Kidney tubule cell (primary cell): ENCODE measurements at places on chromosomes 7 and 10.

- no peak for DNase-seq
These were observed 10.2 kb downstream of the OGDHL start for GRCh38 chr10:49751636-49752510.

GRCh38 chr7:57210212-57210611 lies 78.0 kb upstream of the ZNF479 start:
- no peak for DNase-seq

GRCh38 chr10:65622608-65623007 lies 1303.2 kb upstream of the LRRTM3 start:
- DNase-seq, result no peak

DNA sequence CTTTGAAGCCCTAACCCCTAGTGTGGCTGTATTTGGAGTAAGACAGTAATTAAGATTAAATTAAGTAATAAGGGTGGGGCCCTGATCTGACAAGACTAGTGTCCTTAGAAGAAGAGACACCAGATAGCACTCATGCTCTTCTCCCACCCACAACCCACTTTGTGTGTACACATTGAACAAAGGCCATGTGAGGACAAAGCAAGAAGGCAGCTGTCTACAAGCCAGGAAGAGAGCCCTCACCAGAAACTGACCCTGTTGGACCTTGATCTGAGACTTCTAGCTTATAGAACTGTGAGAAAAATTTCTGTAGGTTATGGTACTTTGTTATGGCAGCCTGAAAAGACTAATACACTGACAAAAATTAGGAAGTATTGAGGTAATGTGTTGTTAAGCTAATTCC lies 59.8 kb downstream of the ZFAND4 start:
- DNase-seq, result no peak

- DNase-seq, result peak; percentile 74
These were observed at the start of gene CPVL for GRCh38 chr7:29146057-29146706. Gene CPVL, minus strand, starts transcription at chr7:29146537. Its CDS starts 25,476 bp downstream, at chr7:29121061.

- DNase-seq, result no peak
These were observed 59.8 kb upstream of the ADAM12 start for GRCh38 chr10:126448091-126448490.

- DNase-seq, result no peak
These were observed 219.2 kb downstream of the CCSER2 start for GRCh38 chr10:84547616-84548015.

DNA sequence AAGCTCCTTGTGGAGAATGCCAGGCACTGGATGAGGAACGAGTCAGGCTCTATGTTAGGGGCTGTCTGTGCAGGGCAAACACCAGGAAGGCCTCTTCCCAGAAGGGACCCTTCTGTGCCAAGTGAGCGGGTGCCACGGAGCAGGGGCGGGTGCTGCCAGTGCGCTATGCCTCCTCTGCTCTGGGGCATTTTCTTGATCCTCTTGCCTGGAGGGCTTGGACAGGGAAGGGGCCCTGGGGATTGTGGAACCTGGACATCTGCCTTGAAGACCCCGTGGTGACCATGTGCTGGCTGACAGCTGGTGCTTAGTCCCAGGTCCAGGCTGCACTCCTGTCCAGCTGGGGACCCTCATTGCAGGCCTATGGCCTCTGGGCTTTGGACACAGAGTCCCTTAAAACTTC lies 15.4 kb upstream of the TBRG4 start:
- no peak for DNase-seq

DNA sequence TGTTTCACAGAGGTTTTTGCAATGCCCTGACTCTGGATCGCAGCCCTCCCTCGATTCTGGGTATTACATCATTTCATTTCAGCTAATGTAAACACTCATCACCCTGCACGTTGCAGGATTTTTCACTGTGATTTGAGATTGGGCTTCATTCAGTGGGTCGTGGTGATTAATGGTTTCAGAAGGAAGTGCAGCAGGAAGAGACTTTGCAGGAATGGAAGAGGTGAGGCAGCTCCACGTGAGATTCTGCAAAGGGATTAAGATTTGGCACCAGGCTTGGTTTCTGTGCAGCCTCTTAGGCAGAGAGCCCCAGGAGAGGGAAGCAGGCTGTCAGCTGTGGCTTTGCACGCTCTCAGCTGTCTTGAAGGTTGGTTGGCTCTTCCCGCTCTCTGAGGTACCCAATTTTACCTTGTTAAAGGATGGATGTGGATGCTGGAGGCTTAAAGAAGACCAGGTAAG lies 95.2 kb downstream of the PLCE1 start:
- no peak for DNase-seq

GRCh38 chr7:112005205-112005775 lies 200.9 kb downstream of the DOCK4 start:
- no peak for DNase-seq

GRCh38 chr10:70918851-70919530 lies 30.6 kb upstream of the PCBD1 start:
- no peak for DNase-seq

DNA sequence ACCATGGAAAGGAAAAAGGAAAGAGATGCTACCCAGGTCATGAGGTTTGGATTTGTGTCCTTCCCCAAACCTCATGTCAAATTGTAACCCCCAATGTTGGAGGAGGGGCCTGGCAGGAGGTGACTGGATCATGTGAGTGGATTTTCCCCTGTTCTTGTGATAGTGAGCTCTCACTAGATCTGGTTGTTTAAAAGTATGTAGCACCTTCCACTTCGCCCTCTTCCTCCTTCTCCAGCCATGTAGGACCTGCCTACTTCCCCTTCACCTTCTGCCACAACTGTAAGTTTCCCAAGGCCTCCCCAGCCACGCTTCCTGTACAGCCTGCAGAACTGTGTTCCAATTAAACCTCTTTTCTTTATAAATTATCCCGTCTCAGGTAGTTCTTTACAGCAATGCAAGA lies 113.9 kb downstream of the FAM107B start:
- no peak for DNase-seq

DNA sequence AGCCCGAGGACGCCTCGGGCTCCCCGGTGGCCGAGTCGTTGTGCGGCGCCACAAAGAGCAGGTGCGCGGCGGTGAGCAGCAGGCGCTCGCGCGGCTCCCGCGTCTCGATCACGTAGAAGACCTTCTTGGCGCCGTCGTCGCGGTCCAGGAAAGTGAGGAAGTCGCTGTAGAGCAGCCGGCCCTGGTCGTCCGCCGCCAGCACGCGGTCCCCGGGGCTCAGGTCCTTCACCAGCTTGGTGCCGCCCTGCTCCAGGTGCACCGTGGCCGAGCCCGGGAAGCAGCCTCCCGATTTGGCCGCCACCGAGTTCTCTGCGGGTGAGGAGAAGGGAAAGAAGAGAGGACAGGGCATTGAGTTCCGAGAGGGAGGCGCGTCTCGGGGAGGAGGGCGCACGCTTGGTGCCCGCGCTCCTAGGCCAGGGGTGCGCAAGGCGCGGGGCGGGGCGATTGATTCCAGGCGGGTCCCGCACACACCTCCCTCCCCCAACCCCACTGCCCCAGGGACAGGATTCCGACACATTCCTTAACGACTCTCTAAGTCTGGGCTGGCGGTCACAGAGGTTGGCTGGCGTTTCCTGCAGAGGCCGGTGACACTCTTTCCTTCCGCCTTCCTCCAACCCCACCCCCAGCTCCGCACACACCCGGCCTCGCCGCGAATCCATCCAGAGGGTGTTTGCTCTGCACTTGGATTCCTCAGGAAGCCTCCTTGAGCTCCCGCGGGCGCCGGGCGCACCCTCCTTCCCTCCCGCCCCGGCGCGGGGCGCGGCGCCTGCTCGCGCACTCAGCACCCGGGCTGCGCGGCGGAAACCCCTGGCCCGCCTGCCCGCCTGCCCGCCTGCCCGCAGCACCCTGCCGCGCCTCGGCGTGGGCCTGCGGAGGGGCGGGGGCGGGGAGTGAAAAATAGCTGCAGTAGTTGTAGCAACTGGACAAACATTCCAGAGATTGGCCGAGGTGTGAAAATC lies 8.6 kb downstream of the SHH start:
- DNase-seq, result peak; percentile 81

- DNase-seq, result no peak
These were observed 166.5 kb downstream of the LRMDA start for GRCh38 chr10:75597773-75598440.

DNA sequence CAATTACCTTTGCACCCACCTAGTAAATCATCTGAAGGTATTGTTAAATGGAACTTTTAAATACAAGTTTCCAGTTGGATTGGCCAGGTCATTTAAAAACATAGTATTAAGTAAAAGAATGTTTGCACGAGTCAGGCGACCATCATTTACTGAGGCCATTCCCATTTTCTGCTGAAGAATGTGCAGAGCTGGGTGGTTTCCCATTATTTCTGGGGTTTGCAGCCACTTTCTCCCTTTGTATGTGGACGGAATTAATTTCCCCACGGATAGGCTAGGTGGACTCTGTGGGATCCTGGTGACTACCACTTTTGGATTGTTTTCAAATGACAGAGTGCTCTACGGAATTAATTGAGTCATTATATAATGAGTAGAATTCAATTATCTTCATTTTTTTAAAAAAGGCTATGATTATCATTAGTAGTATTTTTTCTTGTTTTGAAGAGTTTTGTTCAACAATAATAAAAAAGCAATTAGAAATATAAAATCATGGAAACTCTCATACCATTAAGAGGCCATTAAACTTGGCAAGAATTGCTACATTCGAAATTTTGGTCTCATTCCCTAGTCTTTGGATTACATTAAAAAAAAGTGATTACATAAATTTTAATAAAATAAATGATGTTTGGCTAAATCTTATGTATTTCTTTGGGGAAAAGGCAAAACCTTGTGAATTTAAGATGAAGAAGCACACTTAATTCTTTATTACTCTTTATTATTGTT lies 120.4 kb upstream of the FZD8 start:
- no peak for DNase-seq

DNA sequence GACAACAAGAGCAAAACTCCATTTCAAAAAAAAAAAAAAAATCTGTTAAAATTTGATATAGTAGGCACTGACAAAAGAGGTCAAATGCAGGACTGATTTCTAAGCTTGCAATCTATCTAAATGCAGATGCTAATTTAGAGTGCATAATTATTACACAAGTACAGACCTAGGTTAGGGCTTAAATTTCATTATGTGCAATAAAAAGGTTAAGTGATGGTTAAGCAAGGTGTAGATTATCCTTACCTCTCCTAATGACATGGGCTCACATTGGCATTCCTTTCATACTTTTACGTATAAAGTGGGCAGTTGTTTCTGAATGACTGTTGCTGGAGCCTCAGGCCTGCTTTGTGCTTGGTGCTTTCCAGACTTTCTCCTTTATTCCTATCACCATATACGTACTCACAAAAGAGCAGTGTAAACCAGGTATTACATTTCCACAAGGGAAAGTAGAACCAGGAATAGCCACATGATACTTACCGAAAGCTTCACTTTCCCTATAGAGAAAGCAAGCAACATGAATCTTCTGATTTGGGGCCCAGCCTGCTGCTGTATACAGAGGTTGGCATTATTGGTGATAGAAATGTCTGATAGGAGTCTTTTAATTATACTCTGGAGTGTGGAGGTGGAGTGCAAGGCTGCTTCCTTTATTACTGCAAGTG lies 2.2 kb upstream of the CHCHD1 start:
- DNase-seq, result no peak

GRCh38 chr10:122503012-122503411 lies 41.7 kb downstream of the HTRA1 start:
- DNase-seq, result no peak

DNA sequence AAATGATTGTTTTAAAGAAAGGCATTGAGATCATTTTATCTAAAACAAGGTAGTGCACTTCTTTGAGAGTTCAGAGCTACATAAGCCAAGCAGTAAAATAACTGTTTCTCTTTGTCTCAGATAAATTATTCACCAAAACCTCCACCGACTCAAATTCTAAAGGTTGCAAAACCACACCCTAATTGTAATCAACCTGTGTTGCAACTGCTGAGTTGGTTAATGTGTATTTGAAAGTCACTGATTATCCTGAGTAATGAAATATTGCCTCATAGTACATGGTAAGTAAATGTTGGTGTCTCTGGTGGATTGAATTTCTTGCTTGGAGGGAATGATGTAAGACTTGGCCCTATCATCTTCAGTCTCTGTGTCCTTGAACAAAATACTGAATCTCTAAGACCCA lies 35.9 kb upstream of the CYP2C9 start:
- DNase-seq, result peak; percentile 91

GRCh38 chr7:130940326-130940725 lies 206.3 kb upstream of the KLF14 start:
- DNase-seq, result no peak

- DNase-seq, result no peak
These were observed 99.6 kb downstream of the CARD11 start for GRCh38 chr7:2943851-2944601.

GRCh38 chr7:128888756-128889095 lies 21.8 kb downstream of the KCP start:
- no peak for DNase-seq

DNA sequence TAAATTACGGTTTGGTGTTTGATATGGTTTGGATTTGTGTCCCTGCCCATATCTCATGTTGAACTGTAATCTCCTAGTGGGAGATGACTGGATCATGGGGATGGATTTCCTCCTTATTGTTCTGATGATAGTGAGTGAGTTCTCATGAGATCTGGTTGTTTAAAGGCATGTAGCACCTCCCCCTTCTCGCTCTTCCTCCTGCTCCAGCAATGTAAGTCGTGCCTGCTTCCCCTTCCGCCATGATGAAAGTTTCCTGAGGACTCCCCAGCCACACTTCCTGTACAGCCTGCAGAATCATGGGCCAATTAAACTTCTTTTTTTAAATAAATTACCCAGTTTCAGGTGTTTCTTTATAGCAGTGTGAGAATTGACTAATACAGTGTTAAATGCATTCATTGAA lies 116.6 kb downstream of the DOCK4 start:
- DNase-seq, result no peak

DNA sequence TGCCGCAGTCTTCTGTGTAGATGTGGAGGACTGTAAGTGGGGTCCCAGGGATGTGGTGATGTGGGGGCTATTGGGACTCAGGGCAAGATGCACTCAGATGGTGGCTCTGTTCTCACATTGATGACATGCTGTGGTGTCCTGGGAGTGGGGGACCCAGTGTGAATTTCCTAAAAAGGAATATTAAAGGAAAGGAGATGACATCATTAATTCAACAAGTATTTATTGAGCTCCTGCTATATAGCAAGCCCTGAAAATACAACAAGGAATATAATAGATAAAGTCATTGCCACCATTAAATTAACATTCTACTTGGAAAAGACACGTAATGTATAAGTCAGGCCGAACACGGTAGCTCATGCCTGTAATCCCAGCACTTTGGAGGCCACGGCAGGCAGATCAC lies 61.9 kb upstream of the MNX1 start:
- no peak for DNase-seq

DNA sequence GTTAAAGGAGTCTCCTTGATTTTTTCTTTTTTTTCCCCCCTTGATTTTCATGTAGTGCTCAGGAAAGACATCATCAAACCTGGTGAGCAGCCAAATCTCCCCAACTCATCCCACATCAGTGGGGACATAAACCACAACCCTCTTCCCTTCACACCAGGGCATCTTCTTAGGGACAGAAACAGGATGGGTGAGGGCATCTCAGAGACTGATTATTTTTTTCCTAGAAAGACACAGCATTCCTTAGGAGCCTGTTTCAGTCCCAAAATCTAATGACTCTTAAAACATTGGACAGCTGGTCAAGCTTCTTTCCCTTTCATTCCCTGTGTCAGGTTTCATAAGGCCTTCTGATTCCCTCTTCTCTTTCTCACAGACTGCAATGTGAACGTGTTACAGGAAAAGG lies 31.5 kb upstream of the GSAP start:
- no peak for DNase-seq
